Cardiac fibroblast (primary cell): ENCODE measurements at places on chromosomes 16 and 17.

DNA sequence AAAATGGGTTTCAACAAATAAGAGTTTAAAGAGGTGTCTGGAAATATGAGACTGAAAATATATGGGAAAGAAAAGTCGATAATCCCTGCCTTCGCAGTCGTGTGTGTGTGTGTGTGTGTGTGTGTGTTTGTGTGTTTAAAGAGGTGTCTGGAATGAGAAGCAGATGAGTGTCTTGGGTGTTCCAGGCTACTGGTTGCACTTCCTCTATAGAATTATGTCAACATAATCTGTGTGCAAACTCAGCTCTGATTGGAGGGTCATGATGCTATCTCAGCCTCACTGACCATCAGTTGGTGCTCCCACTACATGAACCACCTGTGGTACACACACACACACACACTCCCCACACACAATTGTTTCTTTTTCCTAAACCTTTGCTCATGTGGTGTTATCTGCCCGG lies 347.3 kb downstream of the NPIPA8 start:
- no peak for DNase-seq

DNA sequence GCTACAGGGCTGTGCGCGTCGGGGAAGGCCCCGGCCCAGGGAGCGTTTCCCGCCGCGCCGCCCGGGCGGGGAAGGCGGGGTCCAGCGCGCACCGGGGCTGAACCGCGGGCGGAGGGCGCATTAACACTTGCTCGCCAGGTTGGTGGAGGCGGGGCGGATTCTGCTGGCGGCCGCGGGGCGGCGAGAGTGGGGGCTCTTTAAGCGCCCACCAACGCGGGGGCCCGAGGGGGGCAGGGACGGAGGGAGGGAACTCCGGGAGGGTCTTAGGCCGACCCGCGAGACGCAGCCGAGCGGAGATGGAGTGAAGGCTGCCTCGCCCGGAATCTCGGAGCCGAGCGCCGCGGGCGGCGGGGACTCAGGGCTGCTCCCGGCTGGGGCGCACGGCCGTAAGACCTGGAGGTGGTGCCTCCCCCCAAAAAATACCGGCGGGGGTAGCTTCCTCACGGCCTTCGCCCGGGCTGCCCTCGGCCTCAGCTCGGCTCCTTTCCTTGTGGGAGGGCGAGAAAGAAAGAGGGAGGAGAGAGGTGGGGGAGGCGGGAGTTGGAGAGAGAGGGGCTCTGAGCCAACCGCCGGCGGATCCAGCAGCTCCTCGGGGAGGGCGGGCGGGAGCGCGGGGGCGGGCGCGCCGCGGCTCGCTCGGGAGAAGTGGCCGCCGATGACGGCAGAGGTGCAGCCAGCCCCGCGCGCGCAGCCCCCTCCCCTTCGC lies 415 bp upstream of the FOXF1 start:
- DNase-seq = peak; percentile 59

DNA sequence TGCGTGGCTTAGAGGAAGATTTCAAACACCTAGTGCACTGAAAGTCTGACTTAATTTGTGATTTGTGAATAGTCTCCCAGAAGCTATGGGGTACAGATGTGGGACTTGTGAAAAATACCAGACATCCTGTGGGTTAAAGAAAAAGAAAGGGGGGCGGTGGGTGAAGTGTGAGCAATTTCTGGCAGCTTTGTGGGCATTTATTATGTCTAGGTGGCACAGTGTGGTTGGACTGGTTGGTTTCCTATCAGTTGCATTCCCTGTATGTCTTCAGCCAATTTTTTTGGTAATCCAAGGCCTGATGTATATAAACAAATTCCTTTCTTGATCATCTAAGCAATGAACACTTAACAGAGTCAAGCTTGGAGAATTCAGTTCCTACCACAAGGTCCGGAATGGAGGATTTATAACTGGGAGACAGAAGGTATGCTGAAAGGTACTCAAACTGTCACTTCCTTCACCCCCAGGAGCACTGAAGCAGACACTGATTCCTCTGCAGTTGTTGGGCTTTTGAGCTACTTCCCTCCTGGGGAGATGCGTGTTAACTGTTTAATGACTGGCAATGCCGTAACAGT lies 211.6 kb downstream of the WWOX start:
- no peak for DNase-seq

- DNase-seq = no peak
Measured at GRCh38 chr17:65195716-65196115, 58.5 kb downstream of the RGS9 start.

DNA sequence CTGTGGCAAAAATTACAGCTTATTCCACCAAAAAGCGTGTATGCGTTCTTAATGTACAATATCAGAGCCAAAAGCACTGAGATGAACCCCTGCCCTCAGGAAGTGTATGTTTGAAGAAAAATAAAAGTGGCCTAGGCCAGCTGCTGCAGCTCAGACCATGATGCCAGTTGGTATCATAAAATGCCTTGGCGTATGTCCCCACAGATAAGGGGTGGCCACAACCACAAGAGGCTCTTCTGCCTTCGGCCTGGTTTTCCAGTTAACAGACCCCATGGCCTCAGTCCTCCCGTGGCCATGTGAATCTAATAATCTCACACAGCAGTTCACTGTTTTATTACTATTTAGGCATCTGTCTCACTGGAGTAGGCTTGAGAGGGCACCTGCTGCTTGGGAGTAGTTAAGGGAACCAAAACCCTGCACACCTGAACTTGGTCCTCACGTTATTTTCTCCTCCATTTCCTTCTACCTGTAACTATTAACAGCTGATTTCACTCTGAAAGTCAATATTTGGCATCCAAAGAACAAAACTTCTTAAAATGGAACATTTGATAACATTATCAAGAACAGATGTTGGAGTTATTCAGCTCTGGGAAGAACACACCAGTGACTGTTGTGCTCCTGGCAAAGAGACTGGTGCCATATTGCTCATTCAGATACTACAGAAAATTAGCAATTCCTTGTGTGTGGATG lies 34.8 kb upstream of the ERN1 start:
- DNase-seq = no peak

GRCh38 chr16:70437582-70438557 lies 1.0 kb downstream of the ST3GAL2 start:
- peak; percentile 61 for DNase-seq

GRCh38 chr16:79638386-79638785 lies 37.8 kb upstream of the MAF start:
- no peak for DNase-seq

DNA sequence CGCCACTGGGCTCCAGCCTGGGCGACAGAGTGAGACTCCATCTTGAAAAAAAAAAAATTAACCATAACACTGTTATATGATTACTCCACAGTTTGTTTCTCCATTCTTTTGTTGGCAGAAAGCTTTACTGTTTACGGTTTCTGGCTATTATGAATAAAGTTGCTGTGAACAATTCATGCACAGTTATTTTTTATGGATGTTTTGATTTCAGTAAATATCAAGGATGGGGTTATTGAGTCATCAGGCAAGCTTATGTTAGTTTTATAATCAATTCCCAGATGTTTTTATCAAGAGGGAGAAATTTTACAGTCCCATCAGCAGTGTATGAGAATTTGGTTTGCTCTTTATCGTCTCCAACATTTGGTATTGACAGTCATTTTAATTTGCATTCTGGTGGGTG lies 67.9 kb downstream of the TAOK1 start:
- no peak for DNase-seq
